ENCODE measurements at places on chromosomes 1 and 21.

DNA sequence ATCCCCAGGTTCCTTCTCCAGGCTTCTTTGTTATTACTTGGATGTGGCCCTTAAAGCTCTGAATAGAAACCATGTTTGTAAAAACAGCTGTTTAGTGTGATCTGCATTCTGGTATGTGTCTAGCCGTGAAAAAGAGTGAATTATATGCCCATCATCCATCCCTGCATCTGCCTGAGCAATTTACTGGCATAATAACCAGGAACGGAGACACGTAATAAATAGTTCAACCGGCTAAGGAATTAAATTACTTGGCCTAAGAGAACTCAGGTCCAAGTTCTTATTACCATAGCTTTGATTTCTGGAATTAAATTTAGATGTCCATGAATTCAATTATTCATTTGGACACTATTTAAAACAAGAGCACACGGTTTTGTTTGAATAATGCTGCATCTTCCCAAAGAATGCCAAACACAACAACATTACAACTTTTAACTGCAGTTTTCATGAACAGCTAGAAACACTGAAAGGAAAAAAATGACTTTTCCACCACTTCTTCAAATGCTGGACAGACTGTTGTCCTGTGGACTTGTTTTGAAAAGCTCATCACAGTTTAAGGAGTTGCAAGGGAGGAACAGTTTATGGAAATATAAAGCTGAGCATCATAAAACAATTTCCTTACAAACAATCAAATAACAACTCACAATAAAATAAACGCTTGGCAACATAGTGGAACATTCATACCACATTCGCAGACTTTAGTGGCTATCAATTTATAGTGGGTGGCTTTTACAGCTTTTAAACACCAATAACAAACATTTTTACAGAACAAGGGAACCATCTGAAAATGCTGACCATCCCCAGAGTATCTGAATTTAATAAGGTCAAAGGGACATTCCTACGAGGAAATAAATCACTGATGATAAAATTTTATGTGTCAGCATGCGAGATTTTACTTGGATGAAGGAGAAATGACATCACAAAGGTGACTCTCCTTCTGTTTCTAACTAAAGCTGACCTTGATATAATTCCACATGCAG is 144.7 kb downstream of the APP start:
- H3K27me3 ChIP-seq: no peaks in the 10 kb centered on the region
- DNase-seq: no peak
- no peak overlapping the region for H3K4me3 ChIP-seq
- no peak overlapping the region for H3K27ac ChIP-seq

- H3K27me3 ChIP-seq: no peaks in the 10 kb centered on the region
- no peaks in the 10 kb centered on the region for H3K4me1 ChIP-seq
- H3K4me3 ChIP-seq: no peak overlapping the region
- no peak for DNase-seq
- no peak overlapping the region for H3K27ac ChIP-seq
These were observed 8.9 kb upstream of the PDE9A start for GRCh38 chr21:42644223-42645208.

GRCh38 chr1:110857964-110858948 is 14.7 kb upstream of the CD53 start:
- H3K4me1 ChIP-seq: no peaks in the 10 kb centered on the region
- no peak overlapping the region for H3K4me3 ChIP-seq
- DNase-seq: no peak

DNA sequence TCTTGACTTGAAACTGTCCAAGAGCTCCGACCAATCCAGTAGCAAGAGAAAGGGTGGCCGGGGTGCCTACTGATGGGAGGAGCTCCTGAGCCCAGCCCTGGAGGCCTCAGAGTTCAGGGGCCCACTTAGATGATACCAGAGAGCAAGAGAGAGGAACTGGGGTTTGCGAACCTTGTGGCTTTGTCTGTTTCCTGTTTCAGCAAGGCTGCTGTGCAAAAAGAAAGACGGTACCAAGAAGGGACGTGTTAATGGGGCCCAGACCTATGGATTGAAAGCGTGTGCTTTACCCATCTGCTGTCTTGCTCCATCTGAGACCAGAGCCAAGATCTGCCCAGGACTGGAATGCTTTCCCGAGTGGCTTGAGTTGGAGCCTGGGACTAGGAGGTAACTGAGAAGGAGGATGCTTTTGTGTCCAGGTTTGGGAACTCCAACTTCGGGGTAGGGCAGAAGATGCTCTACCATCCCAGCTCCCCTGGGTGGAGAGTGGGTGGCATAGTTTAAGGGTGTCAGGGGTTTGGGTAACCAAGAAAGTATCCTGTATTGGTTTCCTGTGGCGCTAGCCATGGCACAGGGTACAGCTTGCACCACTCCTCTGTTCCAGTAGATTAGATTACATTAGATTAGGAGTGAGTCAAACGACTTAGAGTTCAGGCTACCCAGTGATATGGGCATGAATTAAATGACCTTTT is at the start of gene TRAF3IP3:
Gene TRAF3IP3, plus strand, starts transcription at position 128 of the 689 bp plus-strand sequence. CDS start 3,987 bp downstream, outside the sequence.
- no peaks in the 10 kb centered on the region for H3K27me3 ChIP-seq
- no peak for DNase-seq
- peak within 1 kb of the TSS; percentile 41 for H3K4me3 ChIP-seq
- H3K27ac ChIP-seq: peak within 1 kb of the TSS; percentile 58
- H3K4me1 ChIP-seq: peaks cover 7% of the 10 kb centered on the region
- H3K36me3 ChIP-seq: no peaks in the 10 kb centered on the region

- DNase-seq: peak; percentile 38
- no peak overlapping the region for H3K4me3 ChIP-seq
- H3K4me1 ChIP-seq: no peaks in the 10 kb centered on the region
- no peak overlapping the region for H3K27ac ChIP-seq
- H3K27me3 ChIP-seq: no peaks in the 10 kb centered on the region
These were observed 38.6 kb downstream of the PKP1 start for GRCh38 chr1:201321826-201322390.

DNA sequence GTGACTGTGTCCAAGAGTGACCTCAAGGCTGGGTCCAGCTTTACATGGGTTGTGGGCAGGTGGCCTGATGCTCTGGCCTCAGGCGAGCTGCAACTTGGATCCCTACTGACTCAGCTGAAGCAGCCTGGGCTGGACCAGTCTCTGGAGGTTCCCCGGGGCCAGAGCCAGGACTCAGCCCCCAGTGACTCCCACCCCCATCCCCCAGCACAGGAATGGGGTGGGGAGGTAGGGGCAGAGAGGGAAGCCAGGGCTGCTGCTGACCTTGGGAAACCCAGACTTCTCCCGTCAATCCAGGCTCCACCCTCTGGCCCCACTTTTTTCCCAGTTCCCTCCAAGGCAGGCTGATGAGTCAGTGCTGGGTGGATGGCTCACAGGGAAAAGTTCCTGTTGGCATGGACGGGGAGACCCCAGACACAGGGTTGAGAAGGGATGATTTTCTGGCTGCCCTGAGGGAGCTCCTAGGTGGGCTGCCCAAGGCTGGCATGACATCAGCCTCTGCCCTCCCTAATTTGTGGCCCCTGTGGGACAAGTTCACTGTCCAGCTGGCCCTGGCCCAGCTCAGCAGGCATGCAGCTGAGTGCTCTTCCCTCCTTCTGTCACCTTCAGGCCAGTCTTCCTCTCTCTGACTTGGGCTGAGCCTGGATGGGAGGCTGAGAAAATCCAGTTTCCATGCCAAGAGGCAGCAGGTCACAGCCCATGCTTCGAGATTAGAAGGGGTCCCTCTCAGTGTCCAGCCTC is 2.2 kb downstream of the ZC3H12A start:
- H3K27ac ChIP-seq: peak overlapping the region; percentile 91
- peaks cover 85% of the 10 kb centered on the region for H3K4me1 ChIP-seq
- H3K27me3 ChIP-seq: no peaks in the 10 kb centered on the region
- DNase-seq: peak; percentile 77

DNA sequence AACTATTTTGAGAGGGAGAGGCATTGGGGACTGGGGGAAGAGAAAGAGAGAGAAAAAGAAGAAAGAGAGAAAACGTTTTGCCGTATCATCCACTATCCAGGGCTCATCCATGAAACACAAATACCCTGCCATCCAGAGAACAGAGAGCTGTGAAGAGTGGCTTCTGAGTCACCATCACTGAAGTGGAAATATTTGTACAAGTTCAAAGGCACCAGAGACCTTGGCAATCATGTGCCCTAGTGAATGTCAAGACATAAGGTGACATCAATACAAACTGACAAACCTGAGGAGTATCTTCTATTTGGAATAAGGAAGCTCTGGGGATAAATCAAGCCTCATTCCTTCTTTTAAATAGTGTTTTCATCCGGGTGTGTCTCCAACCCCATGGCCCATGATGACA is 197.2 kb upstream of the PROX1 start:
- H3K27ac ChIP-seq: no peak overlapping the region
- no peaks in the 10 kb centered on the region for H3K4me1 ChIP-seq
- H3K27me3 ChIP-seq: no peaks in the 10 kb centered on the region
- no peaks in the 10 kb centered on the region for H3K36me3 ChIP-seq

DNA sequence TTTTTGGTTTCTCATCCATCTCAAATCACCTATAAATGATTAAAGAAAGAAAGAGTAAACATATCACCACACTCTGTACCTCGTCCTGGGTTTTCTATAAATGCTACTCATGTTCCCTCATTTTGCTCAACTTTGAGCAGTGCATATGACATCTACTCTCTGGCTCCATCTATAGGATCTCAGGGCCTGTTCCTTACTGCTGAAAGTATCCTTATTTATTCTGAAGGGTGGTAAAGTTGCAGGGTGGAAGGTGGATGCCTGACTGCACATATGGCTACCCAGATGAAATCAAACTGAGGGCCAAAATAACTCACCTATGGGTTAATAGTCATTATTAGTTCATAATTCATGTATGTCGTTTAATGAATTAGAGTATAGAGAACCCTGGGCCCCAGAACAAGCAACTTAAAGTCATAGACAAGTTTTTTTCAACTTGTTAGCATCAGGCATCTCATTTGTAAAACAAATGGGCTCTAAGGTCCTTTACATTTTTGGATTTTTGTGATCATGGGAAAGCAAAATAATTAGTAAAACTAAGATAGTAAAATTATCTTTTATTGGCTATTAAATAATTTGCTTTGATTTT is 46.5 kb downstream of the NCF2 start:
- H3K36me3 ChIP-seq: peaks cover 91% of the 10 kb centered on the region
- DNase-seq: no peak
- H3K27ac ChIP-seq: no peak overlapping the region
- H3K4me1 ChIP-seq: no peaks in the 10 kb centered on the region

GRCh38 chr1:236141447-236142252 is 689 bp upstream of the GPR137B start:
- H3K36me3 ChIP-seq: no peaks in the 10 kb centered on the region
- H3K27ac ChIP-seq: no peak overlapping the region
- peak overlapping the region; percentile 71 for H3K4me3 ChIP-seq
- no peaks in the 10 kb centered on the region for H3K27me3 ChIP-seq

GRCh38 chr1:30929135-30929889 is 20.8 kb upstream of the SDC3 start:
- H3K4me3 ChIP-seq: no peak overlapping the region
- peaks cover 25% of the 10 kb centered on the region for H3K36me3 ChIP-seq
- no peak for DNase-seq
- H3K4me1 ChIP-seq: no peaks in the 10 kb centered on the region

- no peak overlapping the region for H3K27ac ChIP-seq
- H3K36me3 ChIP-seq: peaks cover 54% of the 10 kb centered on the region
- no peak overlapping the region for H3K4me3 ChIP-seq
- H3K4me1 ChIP-seq: no peaks in the 10 kb centered on the region
- DNase-seq: no peak
- H3K27me3 ChIP-seq: no peaks in the 10 kb centered on the region
These were observed 93.6 kb downstream of the PKN2 start for GRCh38 chr1:88777604-88778149.

DNA sequence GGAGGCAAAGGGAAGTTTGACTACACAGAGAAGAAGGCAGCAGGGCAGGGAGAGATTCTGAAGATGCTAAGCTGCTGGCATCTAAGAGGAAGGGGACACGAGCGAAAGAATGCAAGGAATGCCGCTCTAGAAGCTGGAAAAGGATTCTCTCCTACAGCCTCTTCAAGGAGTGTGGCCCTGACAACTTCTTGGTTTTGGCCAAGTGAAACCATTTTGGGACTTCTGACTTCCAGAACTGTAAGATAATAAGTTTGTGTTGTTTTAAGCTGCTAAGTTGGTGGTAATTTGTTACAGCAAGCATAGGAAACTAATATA is 28.5 kb downstream of the MGST3 start:
- H3K27ac ChIP-seq: no peak overlapping the region
- peaks cover 70% of the 10 kb centered on the region for H3K36me3 ChIP-seq
- no peak overlapping the region for H3K4me3 ChIP-seq
- no peaks in the 10 kb centered on the region for H3K4me1 ChIP-seq

- no peak for DNase-seq
- H3K4me1 ChIP-seq: no peaks in the 10 kb centered on the region
- no peak overlapping the region for H3K4me3 ChIP-seq
These were observed 30.0 kb upstream of the RALGPS2 start for GRCh38 chr1:178694923-178695525.

DNA sequence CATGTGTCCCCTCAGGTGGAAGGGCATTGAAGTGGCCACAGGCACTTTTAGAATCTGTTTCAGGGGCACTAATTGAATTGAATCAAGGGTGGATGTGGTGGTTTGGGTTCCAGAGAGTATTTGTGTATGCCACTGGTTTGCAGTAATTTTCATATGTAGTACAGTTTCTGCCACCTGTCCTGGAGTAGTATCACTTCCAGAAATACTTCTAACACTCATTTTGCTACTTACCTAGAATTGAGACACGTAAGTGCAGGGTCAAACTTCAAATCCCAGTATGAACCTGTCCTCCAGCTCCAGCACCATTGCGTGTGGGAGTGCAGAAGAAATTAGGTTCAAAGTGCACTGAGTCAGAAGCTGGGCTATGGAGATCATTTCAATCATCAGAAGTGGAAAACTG is 26.8 kb downstream of the RSPH1 start:
- DNase-seq: no peak
- no peak overlapping the region for H3K27ac ChIP-seq
- no peak overlapping the region for H3K4me3 ChIP-seq

GRCh38 chr1:23224739-23225648 is 7.7 kb upstream of the HTR1D start:
- peaks cover 7% of the 10 kb centered on the region for H3K4me1 ChIP-seq
- H3K27me3 ChIP-seq: peaks cover 5% of the 10 kb centered on the region
- no peak overlapping the region for H3K4me3 ChIP-seq
- H3K36me3 ChIP-seq: no peaks in the 10 kb centered on the region
- H3K27ac ChIP-seq: no peak overlapping the region
- peak; percentile 28 for DNase-seq

DNA sequence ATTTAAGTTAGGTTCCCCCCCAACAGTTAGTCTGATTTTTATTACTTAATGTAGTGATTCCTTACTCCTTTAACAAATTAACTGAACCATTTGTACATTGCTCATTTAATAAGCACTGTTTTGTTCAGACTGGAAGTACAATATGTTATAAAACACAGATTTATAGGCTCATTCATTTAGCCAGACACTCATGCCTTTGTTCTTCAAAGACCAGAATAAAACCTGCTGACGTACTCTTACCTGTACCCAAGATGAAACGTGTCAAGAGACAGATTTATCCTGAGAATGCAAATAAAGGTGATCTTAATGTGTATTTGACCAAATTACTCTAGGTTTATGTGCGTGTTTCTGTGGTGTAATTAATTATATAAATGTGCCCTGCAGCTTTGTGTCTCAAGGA is 92.8 kb downstream of the INTS7 start:
- no peak overlapping the region for H3K4me3 ChIP-seq
- no peaks in the 10 kb centered on the region for H3K36me3 ChIP-seq
- no peak overlapping the region for H3K27ac ChIP-seq

GRCh38 chr1:4636644-4637380 is 17.6 kb upstream of the AJAP1 start:
- H3K4me1 ChIP-seq: no peaks in the 10 kb centered on the region
- H3K36me3 ChIP-seq: no peaks in the 10 kb centered on the region
- H3K4me3 ChIP-seq: no peak overlapping the region
- peaks cover 13% of the 10 kb centered on the region for H3K27me3 ChIP-seq
- DNase-seq: no peak

- H3K4me1 ChIP-seq: peaks cover 4% of the 10 kb centered on the region
- DNase-seq: no peak
- no peak overlapping the region for H3K4me3 ChIP-seq
- H3K36me3 ChIP-seq: no peaks in the 10 kb centered on the region
These were observed 76.7 kb upstream of the VCAM1 start for GRCh38 chr1:100642826-100643225.
